ENCODE measurements at places on chromosomes 3 and 15. TPM values are rescaled to one million over a fixed set of nuclear protein-coding genes. Genes with fewer than 3 reads are reported as not detected.

The ARPP21 gene
- 242 TPM for polyA plus RNA-seq

GRCh38 chr3:126364731-126365301, 7.6 kb upstream of the KLF15 start:
- DNase-seq, result no peak

DNA sequence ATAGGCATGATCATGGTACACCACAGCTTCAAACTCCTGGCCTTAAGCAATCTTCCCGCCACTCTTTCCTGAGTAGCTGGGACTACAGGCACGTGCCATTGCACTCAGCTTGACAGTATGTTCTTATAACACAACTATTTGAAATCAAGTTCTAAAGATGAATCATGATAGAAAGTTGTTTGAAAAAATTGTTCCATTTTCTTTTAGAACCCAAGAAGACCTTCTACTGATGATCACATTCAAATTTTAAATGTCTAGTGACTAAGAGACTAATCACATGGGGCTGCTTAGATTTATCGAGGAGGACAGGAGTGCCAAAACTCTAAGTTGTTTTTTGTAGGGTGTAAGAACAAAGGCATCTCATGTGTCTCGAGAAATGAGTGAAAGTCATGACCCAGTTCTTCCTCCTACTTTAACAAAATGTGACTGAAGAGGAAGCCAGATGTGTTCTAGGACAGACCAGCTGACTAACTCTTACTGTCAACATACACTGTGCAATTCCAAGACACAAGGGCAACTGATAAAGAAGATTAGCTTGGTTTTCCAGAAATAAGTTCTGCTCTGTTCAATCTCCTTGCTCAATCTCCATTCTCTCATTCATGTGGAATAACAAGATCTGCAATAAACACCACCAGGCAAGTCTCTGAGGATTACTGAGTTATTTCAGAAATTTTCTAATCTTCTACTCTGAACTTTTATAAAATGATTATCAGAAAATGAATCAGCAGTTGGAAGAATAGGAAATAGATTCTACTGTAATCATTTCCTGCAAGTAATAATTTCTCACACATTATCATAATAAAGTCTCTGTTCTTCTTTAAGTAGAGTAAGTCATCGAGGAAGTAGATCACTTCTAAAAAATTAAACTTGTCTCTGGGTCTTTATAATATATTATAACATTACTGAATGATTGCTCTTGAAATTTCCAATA, 122.6 kb upstream of the CCNL1 start:
- DNase-seq, result no peak

The TM2D3 gene
- polyA plus RNA-seq, result 35.4 TPM

DNA sequence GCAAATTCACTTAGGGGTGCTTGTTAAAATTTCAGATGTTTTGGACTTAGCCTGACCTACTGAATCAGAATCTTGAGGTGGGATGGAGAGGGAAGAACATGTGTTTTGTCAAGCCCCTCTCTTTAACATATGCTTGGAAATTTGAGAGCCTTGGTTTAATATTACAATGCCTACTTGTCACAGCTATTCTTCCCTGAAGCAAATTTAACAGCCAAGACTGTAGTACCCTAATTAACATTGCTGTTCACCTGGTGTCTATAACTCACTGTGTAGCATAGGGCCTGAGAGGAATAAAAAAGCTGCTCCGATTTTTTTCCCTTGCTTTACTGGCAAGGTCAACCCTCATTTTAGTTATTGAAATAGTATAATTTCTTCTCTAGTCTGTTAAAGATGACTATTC, 880.1 kb downstream of the CADM2 start:
- DNase-seq, result no peak

- no peak for DNase-seq
Measured at GRCh38 chr3:61030469-61031035, 220.7 kb downstream of the FHIT start.

The PAK6 gene
- polyA plus RNA-seq, result 0.76 TPM

The CPNE9 gene
- not detected for polyA plus RNA-seq

The PSTPIP1 gene
- 2.5 TPM for polyA plus RNA-seq

GRCh38 chr3:151316267-151316991, at the start of gene GPR87:
Gene GPR87 (minus strand): TSS chr3:151316820. CDS start chr3:151300100, 16,720 bp downstream.
- no peak for DNase-seq

- no peak for DNase-seq
Measured at GRCh38 chr3:122313281-122313680, 11.8 kb upstream of the CSTA start.

DNA sequence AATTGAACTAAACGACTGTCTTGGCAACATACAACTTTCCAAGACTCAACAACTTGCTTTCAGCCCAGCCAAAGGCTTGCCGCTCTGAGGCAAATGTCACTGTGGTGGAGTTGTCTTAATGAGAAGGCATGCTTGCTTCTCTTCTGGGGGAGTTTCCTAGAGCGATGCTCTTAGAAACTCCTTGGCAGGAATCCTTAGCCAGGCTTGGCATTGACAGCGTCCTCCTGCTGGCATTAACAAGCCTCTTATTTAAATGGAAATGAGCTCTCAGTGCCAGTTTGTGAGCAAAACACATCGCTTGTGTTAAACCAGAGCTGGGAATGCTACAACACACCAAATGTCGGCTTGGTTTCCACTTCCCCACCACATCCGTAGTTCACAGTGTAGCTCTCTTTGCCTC, 265.5 kb upstream of the TPRG1 start:
- DNase-seq, result no peak

Measured in hindlimb muscle (tissue), 1 donor.